ENCODE measurements at places on chromosomes 12 and 14.

GRCh38 chr12:64147875-64148274 is 74.2 kb downstream of the KICS2 start:
- no peak for DNase-seq

DNA sequence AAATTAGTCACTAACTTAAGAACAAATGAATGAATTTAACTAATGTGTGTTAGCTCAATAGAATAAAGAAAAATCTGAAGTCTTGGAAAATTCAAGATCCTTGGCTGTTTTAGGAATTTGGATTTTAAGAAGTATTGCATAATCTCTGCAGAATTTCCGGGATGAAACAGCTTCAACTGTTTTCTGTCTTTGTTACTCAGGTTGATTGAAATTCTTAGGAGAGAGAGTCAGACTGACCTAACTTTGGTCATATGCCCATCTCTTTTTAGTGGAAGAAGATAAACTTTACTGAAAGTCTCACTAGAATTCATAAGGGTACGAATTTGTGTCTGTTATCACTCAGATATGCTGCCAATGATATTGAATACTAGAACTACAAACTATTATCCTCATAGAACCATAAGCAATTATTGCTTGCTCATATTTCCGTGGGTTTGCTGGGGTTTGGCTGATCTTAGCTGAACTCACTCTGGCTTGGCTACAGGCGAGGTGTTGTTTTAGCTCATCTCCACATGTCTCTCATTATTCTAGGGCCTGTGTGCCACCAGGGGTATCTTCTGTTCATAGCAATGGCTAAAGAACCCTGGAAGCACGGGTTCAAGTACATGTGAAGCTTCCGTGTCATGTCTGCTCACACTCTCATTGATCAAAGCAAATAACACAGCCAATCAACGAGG is 257.4 kb upstream of the NOVA1 start:
- no peak for DNase-seq

GRCh38 chr14:58620011-58620410 is 17.8 kb upstream of the DACT1 start:
- no peak for DNase-seq

DNA sequence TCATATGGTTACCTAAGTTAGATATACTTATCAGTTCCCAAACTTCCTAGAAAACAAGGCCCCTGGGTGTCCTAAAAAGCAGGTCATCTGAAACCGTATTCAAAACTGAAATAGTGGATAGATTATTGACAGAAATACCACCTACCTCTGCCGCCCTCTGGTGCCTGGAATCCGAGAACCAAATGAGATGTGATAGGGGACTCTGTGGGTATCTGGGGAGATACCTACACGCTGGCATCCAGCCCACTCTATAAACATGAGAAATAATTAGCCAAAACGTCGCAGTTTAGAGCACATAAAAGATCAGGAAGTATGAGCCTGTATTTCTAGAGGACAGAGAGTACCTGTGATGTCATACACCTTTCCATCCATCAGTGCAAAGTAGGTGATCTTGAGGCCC is 4.4 kb downstream of the ORMDL2 start:
- no peak for DNase-seq

GRCh38 chr14:75747899-75748298 is 86.9 kb downstream of the TTLL5 start:
- DNase-seq, result no peak

DNA sequence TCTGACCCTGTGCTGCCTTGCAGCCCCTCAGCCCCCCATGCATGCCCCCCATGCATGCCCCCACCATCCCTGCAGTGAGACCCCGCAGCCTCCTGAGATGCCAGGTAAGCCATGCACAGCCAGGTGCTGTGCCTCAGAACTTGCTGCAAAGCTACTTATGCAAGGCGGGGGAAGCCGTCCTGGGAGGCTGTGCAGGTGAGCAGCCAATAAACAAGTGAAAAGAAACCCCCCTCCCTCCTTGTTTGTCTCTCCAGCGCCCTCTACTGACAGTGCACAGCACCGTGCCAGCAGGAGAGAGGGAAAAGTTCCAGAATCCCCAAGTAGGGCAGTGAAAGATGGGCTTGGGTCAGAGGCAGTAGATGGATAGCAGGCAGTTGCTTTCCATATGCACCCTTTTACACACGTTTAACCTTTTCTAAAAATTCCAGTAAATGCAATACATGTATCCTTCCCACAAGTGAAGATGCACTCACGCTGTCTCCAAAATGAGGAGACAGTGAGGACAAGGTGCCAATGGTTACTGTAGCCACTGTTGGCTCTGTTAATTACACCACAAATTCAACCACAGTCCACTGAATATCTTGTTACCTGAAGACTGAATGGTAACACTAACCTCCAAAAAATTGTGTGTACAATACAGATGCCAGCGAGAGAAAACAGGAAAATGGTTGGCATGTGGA is 18.0 kb downstream of the TNFAIP2 start:
- peak; percentile 84 for DNase-seq

GRCh38 chr14:64912261-64912660 is 2.0 kb upstream of the CHURC1 start:
- no peak for DNase-seq

DNA sequence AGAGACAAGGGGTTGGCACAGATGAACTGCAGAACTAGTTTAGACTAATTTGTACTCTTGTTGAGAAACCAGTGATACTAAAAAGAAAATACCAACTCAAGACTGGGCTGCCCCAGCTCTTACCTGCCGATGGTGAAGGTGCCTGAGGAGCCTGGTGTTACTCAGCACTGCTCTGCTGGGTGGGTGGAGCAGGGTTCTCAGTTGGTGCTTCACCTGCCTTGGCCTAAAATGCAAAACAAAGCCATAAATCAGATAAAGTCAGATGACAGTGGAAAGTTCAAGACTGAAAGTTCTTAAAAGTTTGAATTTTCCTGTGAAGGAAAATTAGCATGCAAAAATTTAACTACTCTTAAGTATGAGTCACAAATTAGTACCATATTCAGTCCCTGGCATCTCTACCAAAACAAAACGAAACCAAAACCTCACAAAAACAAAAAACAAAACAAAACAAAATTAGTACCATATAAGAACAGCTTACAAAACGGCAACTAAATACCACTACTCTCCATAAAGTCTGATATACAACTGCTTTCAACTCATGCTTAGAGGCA is 21.9 kb downstream of the YBX3 start:
- DNase-seq, result no peak

DNA sequence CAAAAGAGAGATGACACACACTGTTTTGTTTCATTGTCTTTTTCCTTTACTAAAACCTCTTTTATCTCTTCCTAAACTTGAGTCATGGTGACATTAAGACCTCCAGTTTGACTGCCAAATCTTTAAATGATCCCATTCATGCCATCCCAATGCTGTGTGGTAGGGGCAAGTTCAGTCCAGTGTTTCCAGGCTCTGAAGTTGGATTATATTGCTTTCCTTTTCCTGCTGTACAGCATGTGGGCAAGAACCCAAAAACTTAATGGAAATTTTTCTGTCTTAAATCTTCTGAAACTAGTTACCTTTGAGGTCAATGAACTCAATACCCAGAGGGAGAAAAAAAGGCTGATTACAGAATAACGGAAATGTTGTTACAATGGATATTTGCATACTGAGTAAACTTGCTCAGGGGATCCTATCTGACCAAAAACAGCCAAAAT is 187.1 kb upstream of the FAR2 start:
- DNase-seq, result no peak

GRCh38 chr12:20487519-20487918 is 119.2 kb downstream of the PDE3A start:
- no peak for DNase-seq

DNA sequence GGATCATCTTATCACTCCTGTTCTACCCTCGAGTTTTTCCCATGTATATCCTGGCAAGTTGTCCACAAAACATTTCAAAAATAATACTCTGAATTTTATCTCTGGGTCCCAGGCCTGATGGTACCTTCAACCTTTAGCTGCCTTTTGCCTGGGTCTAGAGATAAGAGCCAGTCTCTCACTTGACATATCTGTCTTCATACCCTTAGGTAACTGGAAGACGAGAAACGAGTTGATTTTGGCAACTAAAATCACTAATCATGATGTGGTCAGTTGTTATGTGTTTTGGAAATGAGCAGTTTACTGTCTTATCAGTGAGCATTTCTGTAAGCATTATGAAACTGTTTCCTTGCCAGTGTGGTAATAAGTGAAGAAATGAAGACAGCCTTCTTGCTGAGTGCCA is 6.3 kb downstream of the RNF10 start:
- DNase-seq, result no peak

DNA sequence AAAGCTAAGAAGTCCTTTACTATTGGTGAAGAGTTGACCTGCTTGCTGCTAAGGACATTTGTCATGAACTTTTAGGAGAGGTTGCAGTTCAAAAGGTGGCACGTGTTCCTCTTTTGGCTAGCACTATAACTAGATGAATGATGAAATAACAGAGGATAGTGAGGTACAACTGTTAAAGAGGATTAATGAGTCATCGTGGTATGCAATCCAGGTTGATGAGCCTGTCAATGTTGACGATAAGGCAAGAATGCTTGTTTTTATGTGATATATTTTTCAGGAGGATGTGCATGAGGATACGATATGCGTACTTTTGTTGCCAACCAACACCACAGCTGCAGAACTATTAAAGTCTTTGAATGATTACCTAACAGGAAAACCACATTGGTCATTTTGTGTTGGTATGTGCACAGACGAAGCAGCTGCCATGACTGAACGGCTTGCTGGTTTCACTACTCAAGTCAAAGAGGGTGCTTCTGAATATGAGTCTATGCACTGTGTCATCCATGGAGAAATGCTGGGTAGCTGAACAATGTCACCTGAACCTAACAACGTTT is 10.6 kb downstream of the CEP128 start:
- no peak for DNase-seq

GRCh38 chr12:53187145-53187899 is 6.6 kb upstream of the CSAD start:
- no peak for DNase-seq

DNA sequence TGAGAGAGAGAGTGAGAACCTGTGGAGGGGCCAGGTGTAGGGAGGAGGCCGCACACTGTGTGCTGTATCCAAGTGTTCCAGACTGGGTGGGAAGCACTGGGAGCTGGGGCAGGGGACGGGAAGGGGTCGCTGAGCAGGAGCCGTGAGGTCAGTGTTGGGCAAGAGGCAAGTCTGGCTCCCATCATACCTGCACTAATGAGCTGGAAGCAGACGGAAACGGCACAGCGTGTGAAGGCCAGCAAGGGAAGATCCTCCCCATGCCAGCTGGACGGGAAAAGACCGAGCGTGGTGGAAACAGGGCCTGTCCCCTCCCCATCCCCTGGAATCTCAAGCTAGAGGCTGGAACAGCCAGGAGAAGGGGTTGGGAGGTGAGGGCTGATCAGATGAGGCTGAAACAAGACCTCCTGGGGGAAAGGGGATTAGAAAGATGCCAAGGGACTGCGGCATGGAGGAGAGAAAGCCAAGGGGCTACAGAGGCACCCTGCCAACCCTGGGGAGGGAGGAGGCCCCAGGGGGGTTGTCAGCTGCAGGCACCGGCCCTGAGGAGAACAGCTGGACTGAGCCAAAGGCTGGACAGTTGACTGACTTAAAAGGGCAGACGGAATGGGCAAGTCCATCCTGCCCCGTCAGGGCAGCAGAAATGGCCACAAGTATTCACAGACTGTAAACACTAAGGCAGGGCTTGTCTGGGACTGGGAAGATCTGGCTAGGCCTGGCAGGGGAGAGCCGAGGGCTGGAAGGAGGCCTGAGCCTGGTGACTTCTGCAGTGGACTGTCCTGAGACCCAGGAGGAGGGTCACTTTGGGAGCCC is 19.0 kb upstream of the LTBP2 start:
- DNase-seq, result no peak

DNA sequence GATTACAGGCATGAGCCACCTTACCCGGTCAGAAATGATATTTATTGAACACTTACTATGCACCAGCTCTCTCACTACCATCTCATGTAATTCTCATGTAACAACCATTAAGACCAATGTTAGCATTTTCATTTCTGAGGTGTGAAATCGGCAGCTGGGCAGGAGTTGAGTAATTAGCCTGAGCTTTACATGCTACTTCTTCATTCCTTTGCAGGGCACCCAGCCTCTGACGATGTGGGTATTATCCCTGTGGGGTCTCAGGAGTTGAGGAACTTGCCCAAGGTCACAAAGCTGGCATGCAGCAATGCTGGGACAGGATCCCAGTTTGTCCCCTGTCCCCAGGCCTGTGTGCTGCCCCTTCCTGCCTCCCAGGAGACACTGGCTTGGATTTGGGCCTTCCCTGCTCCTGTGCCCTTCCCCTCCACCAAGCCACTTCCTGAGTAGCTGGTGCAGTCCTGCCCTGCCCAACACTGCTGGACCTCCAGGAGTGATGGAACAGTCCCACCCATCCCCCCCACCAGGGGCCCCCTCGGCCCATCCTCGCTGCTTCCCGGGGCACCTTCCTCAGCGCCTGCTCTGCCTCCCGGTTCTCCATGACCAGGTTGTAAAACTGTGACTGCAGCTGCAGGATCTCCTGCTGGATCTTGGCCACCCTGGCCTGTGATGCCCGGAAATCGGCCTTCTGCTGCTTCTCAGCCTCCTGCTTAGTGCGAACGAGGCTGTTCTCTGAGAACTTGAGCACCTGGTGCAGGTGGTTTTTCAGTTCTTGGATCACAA is 14.7 kb downstream of the RITA1 start:
- no peak for DNase-seq

DNA sequence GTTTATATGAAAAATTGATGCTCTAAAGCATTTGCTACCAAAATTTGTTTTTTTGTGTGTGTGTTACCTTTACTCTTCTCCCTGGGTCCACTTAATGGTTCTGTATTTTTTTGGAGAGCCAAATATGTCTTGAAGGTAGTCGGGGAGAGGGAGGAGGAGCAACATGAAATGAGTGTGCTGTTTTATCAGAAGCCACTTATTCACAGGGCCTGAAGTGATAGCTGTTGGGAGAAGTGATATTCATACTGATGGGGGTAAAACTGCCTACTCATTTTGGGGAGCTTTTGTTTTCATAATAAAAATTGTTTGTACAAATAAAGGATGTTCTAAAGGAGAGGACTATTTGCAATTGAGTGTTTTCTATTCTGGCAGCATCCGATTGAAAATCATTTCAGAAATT is 29.2 kb downstream of the CRADD start:
- no peak for DNase-seq

- peak; percentile 29 for DNase-seq
These were observed 2.3 kb upstream of the DIO2 start for GRCh38 chr14:80213602-80214001.

DNA sequence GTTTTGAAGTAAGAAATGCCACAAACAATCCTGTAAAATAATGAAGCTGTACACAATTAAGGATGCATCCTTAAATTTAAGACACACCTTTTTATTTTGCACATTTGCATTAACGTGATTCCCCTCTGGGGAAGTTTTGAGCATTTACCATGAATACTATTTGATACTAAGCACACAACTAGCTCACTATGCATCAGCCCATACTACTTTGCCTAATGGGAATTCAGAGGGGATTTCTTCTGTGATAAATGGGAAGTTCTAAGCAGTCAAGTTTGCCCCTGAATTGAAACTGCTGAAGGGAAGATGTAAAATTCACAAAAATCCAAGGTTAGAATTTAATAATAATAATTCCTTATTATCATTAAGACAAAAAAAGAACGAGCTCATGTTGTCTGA is 27.4 kb downstream of the SINHCAF start:
- DNase-seq, result no peak
